ENCODE measurements at places on chromosomes 5 and 9. TPM values are rescaled to one million over a fixed set of nuclear protein-coding genes. Genes with fewer than 3 reads are reported as not detected.
A peak's percentile ranks its signal among the peaks of the same experiment; 100 is the strongest.

GRIA1 gene
- 0.13 TPM for total RNA-seq

STOM gene
- total RNA-seq: 5.4 TPM

SLC28A3 gene
- total RNA-seq: 0.02 TPM

ZFP2 gene
- total RNA-seq: not detected

FGD3 gene
- not detected for total RNA-seq

TMED9 gene
- total RNA-seq: 84.7 TPM

- DNase-seq: no peak
These were observed 1027.0 kb upstream of the COX7C start for GRCh38 chr5:85590764-85591163.

DNA sequence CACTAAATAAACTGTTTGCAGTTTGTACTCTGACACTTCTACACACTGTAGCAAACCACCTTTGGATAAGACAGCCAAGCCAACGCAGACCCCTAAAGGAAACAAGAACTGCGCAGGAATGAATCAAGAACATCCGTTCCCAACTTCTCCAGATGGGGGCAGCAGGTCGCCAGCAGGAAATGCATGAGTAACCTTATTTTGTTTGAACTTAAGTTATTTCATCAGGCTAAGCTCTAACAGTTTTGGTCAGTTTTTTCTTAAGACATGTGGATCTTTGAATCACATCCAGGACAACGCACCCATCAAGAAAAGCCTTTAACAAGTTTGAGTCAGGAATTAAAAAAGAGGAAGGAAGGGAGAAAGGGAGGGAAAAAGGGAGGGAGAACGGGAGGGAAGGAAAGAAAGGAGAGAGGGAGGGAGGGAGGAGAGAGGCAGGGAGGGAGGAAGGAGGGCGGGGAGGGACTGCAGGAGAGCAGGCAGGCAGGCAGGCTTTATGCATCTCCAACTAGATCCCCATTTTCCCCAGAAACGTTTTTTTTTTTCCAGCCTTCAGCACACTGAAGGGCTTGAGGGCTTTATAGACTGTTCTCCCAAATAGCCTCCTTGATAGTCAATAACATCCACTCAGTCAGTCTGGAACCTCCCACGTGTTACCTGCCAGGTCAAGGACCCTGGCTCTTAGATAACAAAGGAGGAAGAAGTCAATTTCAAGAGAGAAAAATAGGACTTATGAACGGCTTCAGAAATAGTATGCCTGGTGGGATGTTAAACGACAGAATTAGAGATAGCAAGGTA lies 22.2 kb downstream of the BHMT start:
- peak; percentile 79 for DNase-seq

- no peak for DNase-seq
These were observed 70.3 kb upstream of the SAP30L start for GRCh38 chr5:154375329-154376008.

DNA sequence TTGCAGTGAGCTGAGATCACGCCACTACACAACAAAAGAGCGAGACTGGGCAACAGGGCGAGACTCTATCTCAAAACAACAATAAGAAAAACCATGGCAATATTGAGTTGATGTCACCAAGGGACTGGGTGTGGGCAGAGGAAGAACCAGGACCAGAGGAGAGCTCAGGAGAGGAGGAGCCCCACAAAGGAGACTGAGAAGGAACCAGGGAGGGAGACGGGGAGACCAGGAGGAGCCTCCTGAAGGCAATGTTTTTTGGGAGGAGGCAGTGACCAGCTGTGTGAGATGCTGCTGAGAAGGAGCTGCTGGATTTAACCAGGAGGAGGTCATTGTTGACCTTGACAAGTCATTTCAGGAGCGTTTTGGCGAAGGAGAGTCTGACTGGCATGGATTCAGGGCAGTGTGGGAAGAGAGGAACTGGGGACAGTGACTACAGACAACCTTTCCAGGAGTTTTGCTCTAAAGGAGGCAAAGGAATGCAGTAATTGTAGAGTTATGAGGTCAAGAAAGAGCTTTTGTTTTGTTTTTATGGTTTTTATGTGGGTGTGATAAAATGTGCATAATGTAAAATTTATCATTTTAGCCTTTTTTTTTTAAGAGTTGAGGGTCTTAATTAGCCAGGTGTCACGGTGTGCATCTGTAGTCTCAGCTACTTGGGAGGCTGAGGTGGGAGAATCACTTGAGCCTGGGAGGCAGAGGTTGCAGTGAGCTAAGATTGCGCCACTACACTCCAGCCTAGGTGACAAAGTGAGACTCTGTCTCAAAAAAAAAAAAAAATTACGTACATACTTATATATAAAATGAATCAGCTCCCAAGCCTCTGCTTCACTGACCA lies 17.9 kb downstream of the TRUB2 start:
- DNase-seq: no peak

GRCh38 chr9:124254261-124254682 lies 3.5 kb upstream of the NEK6 start:
- DNase-seq: no peak

GRCh38 chr9:90793729-90794128 lies 7.9 kb upstream of the SYK start:
- no peak for DNase-seq

DNA sequence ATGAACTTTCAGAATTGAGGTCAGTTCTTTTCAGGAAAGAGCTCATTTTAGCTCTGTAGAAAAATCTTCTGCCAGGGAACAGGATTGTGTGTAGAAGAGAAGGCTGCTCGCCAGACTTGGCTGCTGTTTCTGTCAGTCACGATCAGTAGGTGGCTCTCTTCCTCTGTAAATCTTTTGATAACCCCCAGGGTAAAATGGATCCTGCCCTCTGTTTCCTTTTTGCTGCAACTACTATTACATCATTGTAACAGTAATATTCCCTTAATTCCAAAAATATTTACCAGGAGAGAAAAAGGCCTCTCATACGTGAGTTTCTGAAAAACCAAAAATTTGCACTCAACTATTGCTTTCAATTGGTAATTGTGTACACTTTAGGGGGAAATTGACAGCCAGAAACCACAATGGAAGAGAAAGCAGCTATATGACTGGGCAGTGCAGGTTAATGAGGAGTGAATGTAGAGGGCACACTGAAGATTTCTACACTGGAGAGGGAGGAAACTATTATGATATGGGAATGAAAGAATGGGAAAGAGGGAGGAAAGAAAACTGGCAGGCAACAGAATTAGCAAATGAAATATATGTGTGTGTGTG lies 12.3 kb downstream of the IFNA21 start:
- DNase-seq: peak; percentile 76

GRCh38 chr9:127369428-127369827 lies 27.5 kb upstream of the SLC2A8 start:
- no peak for DNase-seq

DNA sequence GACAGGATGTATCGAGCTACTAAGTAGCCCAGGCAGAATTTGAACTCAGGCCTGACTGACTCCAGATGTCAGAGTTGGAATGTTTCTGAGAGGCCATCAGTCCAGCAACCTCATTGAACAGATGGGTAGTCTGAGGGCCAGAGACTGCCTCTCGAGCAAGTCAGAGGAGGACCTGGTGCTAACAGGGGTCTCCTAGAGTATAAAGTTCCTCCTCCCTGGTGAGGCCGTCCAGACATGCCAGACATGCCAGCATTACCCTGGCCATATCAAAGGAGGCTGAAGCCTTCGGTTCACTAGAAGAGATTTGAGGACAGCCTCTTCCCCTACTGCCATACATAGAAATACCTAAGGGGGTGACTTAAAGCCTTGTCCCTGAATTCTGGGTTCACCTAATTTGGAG lies 81.2 kb downstream of the ZNF618 start:
- no peak for DNase-seq

DNA sequence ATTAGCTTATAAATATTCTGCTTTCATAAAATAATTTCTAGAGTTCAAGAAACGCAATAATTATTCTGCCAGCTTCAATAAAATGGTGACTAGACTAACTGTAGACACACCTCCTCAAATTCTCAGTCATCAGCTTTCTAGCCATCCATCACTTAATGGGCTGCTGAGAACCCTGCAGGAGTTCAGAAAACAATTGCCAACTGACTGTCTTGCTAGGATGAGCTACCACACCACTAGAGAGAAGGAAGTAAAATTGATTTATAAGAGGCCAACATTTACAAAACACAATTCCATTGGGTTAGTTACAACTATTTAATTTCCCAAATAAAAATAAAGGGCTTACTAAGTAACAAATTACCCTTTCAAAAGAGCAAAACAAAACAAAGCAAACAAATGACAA lies 126.5 kb upstream of the PAPPA start:
- peak; percentile 6 for DNase-seq

- no peak for DNase-seq
These were observed 8.9 kb downstream of the CTNNA1 start for GRCh38 chr5:138762110-138762509.

DNA sequence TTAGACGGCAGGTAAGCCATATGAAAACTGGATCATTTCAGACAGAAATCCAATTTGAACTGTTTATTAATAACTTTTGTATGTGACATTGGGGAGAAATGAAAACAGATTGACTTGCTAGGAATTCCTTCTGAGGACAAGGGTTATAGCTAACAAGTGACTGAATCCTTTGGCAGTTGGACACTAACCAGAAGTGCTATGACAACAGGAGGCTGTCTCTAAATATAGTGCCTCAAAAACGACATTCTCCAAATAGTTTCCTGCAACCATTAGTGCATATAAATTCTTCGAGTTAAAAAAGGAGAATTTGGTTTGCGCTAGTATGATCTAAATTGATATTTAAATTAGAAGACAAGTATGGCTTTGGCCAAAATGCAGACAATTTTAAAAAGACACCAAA lies 338.6 kb downstream of the PTPRD start:
- no peak for DNase-seq

DNA sequence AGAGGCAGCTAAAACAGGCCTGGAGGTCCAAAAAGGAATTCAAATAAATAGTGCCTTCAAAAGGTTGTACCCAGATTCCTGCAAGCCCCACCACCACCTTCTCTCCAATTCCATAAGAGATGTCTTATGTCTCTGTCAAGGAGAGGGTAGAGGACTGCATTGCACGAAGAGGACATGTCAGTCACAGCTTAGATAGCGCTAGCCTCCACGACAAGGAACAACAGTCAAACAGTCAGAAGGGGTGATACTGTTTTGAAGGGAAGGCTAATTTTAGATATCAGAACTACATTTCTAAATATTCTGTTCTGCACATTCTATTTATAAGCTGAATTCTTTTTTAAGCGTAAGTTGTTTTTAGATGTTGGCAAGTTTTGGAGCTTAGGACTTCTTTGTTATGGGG lies 34.2 kb downstream of the PLAC8L1 start:
- no peak for DNase-seq
